ENCODE measurements at places on chromosomes 3 and 15. TPM values are rescaled to one million over a fixed set of nuclear protein-coding genes. Genes with fewer than 3 reads are reported as not detected.

The ZFYVE19 gene
- total RNA-seq, result 27.1 TPM

- peak; percentile 11 for DNase-seq
Observed at GRCh38 chr3:100169201-100169920, 55.1 kb upstream of the FILIP1L start.

DNA sequence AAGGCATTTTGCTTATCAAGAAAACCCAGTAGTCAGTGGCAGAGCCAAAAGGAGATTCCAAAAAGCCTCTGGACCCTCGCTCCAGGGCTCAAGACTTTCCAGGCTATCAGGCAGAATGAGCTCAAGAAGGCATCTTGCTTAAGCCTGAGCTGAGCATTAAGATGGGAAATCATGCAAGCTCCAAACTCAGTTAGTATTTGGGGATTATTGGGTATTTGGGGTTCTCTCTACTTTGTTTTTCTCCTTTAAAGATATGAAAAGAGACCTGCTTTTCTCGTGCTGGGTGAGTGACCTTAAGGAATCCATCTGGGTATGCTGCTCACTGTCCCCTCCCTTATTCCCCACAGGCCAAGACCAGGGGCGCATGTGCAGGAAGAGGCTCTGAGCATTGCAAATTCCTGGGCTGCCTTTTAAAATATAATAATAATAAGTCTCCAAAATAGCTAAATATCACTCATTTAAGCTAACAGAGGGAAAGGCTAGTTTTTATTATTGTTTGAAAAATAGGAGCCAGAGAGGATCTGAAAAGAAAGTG is 75.4 kb upstream of the HACD2 start:
- no peak for DNase-seq

GRCh38 chr3:110754212-110754916 is 317.3 kb upstream of the NECTIN3 start:
- no peak for DNase-seq

The CCR1 gene
- not detected for total RNA-seq

GRCh38 chr3:12486916-12487315 is 2.6 kb downstream of the TSEN2 start:
- DNase-seq, result no peak

GRCh38 chr15:45203182-45203581 is 15.4 kb upstream of the SHF start:
- no peak for DNase-seq

The NRG4 gene
- total RNA-seq, result not detected

DNA sequence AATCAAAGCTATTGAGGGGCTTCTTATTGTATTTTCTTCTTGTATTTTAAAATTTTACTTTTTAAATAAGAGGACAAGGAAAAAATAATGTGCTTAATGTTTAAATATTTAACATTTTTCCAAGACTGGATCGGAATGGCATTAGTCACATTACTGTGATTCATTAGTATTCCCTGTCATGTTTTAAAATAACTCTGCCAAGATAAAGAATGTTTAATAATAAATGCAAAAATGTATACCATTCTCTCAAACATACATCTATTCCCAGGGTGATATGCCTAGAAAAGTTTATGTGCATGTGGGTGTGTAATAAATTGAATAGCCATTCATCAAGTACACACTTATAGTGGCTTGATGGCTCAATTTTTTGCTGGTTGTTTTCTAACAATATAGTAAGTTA is 936.1 kb downstream of the PLOD2 start:
- no peak for DNase-seq

GRCh38 chr3:16840101-16840424 is 44.7 kb upstream of the PLCL2 start:
- DNase-seq, result no peak

DNA sequence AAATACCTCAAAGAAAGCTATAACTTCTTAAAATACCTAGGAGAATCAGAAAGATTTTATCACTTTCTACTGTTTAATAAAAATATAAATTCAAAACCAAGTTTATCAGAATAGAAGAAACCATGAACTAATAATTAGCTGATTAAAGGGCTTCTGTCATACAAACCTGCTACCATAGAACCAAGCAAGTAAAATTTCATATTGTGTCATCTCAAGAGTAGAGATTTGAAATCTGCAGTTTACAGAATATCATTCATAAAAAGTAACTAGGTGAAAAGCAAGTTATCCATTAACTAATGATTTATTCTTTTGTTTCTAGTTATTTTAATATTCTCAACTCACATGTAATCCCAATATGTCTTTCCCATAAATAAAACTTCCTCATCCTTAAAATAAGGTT is 36.8 kb upstream of the XXYLT1 start:
- DNase-seq, result no peak

GRCh38 chr15:91854639-91854990 is 1.1 kb downstream of the SLCO3A1 start:
- DNase-seq, result no peak

The PLA2G4D gene
- not detected for total RNA-seq

The XYLB gene
- total RNA-seq, result 4.7 TPM

The SI gene
- not detected for total RNA-seq

DNA sequence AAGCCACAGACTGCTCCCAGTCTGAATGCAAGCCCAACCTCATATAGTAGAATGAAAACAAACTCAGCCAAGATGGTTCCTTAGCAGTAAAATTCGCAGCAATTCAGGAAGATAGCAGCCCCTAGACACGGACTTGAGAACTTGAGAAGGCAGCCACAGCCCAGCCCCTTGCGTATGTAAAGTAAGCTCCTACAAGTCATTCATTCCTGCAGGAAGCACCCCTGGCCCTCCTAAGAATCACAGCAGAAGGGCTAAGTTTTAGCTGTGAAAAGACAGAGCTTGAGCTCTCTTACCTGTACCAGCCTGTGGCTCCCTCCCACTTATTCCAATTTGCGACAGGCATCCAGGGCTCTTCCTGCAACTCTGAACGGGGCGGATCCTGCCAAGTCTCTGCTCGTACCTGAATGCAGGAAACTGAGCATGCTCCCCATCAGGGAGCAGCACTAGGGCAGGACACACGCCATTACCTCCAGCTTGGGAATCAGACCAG is 136.4 kb downstream of the MAGI1 start:
- DNase-seq, result no peak

GRCh38 chr3:119856695-119857094 is 74.8 kb downstream of the NR1I2 start:
- no peak for DNase-seq

The DCBLD2 gene
- 33.6 TPM for total RNA-seq
